ENCODE measurements at places on chromosomes 1 and 21.

- no peak for DNase-seq
Measured at GRCh38 chr1:28526886-28527285, 21.0 kb downstream of the RCC1 start.

DNA sequence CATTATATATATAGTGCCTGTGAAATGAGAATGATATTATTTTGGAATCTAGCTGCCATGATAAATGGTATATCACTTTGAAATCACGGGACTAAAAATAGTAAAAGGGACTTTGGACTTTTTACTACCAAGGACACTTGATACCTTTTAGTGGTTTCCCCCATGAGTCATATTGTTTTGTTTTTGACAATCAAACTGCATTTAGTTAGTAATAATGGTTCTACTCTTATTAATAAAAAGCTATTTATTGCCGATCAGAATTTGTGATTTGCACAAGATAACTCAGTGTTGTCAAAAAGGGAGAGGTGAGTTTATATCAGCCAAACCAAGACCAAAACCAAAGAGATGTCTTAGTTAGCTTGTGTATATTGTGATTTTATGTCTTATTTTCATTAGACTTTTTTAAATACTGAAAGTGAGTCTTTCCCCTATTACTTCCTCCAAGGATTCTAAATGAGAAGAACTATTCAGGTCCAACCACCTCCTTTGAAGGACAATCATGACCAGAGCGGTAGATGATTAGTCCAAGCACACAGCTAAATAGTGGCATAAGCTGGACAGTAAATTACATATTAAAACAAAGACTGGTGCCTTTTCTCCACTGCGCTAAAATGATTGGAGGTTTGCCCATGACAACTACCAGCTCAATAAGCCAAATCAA lies 281.7 kb upstream of the ESRRG start:
- no peak for DNase-seq

- DNase-seq, result peak; percentile 31
Measured at GRCh38 chr21:42818328-42818749, 61.0 kb downstream of the WDR4 start.

DNA sequence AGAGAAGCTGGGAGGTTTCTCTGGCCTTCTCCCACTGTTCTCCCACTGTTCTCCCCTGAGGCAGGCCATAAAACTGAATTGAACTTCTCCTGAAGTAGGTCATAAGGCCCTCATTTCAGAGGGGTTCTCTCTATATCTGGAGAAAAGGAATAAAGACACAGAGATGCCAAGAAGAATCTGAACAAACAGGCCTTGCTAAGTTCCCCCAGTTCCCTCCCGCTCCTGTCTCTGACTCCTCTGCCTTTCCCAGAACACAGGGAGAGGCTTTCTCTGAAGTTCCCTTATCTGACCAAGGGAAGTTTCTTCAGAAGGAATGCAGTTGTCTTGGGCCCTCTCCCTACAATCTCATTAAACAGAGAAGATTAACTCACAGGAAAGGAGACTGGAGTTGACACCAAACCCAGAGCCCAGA lies 83.4 kb downstream of the SLC16A1 start:
- no peak for DNase-seq

- DNase-seq, result no peak
Measured at GRCh38 chr1:24203404-24203803, 16.3 kb upstream of the IFNLR1 start.

DNA sequence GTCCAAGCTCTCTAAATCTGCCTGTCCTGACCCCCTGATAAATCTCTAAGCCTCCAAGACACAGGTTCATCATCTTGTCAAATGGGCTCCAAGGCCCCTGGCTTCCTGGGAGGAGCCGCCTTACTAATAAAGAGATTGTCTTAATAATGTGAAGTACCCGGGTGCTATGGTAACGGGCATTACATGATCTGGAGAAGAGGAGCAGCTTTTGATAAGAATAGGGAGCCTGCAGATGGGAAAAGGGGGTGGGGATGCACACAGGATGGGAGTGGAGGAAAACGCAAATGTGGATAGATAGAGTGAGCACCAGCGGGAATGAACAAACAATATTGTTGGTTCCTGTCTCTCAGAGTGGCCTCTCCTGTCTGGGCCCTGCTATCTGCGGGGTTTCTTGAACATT lies 11.9 kb upstream of the RXRG start:
- DNase-seq, result no peak

GRCh38 chr1:26838474-26839338 lies 12.2 kb downstream of the ZDHHC18 start:
- no peak for DNase-seq

DNA sequence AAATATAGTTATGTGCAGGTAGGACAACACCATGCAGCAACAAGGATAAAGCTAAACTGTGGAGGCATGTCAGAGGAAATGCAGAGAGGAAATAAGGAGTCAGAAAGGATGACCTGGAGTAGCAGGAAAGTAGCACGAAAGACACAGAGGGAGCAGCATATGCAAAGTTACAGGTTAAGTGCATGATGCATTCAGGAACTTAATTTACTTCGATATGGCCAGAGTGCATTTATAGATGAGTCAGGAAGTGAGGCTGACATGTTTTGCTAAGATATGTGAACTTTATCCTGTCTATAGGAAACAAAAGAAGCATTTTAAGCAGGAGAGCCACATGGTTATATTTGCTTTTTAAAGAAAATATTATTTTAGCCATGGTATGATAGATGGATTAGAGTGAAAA lies 15.4 kb upstream of the MUTYH start:
- DNase-seq, result no peak

DNA sequence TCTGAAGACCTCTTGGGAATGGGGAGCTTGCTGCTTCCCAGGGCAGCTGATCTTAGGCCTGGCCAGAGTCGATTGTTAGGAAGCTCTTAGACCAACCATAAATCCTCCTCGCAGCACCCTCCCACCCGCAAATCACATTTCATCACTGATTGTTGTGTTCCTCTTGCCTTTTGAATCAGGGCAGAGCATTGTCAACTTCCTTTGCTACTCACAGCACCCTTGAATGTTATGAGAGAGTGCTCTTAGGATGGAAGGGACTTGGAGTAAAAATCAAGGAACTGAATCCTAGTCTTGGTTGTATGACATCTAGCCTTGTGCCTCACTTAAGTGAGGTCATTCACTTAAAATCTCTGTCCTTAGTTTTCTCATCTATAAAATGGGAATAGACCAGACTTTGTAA lies 3.0 kb downstream of the VASH2 start:
- DNase-seq, result no peak

DNA sequence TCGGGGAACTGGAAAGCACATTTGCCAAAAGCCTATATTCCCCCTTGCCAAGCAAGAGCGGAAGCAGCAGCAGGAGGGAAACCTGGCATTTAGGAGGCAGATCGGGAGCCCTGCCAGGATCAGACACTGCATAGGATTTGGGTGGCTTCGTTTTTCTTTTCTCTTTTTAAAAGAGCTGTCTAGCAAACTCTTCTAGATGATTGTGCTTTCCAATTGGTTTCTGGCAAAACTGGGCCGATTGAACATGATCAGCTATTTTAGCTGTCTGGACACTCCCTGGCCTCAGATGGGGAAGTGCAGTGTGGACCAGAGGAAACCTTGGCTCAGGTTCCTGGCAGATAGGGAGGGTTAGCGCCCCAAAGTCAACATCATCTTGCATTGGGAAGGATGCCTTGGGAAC lies 414.0 kb upstream of the KAZN start:
- DNase-seq, result no peak

DNA sequence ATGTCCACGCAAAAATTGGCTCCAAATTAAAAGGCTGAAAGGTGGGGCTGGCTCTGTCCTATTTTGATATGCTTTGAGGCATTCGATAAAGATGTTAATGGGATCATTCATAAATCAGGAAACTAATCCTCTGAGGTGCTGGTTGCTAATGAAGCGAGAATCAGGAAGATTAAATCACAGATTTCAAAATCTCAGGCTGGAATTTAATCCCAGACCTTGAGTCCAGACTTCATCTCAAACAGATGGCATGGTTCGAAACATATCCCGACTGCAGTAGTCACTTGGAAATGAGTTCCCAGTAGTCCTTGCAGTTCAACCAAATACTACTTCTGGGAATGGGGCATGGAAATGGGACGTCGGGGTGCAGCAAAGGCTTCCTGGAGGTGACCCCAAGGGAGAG lies 4.5 kb upstream of the KLF17 start:
- no peak for DNase-seq

DNA sequence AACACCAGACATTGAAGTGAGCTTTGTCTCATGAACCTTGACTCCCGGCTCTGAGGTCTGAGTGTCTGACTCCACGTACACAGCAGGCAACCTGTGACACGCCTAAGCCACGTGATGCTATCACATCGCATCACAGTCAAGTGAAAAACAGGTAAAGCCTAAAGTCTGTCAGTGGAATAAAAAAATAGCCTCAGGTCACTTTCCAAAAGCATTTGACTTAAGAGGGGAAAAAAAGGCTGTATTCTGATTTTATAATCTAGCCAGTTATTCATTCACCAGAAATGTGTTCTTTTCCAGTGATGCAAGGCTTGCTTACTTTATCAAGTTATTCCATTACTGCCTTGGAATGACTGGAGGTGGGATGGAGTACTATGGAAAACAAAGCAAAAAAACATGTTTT lies 163.2 kb upstream of the HMCN1 start:
- no peak for DNase-seq

DNA sequence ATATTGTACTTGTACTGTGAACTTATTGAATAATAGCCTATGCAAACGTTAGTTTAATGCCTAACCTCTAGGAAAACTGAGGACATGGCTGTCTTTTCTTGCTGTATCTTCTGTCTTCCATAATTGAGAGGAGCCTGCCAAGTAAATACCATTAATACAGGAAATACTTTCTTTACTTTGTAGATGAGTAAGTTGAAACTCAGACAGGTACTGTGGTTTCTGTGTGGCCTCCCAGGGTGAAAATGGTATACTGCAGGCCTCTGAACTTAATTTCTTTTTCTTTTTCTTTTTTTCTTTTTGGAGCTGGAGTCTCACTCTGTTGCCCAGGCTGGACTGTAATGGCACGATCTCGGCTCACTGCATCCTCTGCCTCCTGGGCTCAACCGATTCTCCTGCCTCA lies 208.8 kb upstream of the ADGRL4 start:
- no peak for DNase-seq

GRCh38 chr1:231431665-231432415 lies 9.8 kb upstream of the EGLN1 start:
- DNase-seq, result no peak

DNA sequence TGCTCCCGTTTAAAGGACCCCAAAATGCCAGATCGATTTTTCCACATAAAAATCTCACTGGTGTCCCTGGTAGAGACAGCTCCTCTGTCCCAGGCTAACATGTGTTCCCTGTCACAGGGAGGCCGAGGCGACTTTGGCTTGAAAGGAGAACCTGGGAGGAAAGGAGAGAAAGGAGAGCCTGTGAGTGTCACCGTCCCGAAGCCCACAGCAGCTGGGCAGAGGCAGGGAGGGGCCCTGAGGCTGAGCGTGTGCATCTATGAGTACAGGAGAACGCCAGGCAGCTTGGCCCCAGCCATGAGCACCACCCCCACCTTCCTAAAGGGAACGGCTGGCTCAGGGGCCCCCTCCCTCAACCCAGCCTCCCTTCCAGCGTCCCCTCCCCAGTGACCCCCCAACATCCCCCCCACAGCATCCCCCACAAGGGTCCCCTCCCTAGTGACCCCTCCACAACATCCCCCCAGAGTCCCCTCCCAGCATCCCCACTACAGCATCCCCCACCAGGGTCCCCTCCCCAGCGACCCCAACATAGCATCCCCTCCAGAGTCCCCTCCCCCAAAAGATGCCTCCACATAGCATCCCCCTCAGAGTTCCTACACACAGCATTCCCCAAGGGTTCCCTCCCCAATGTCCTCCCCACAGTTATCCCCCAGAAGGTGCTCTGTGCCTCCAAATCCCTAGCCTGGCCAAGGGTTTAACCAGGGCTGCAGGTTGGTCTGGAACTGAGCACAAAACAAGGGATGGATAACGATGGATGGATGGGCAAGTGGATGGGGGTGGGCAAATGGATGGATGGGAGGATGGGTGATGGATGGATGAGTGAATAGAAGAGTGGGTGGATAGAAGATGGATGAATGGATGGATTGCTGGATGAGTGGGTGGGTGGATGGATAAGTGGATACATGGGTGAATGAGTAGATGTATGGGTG lies 25.1 kb downstream of the COL6A2 start:
- no peak for DNase-seq

GRCh38 chr1:33055210-33056008 lies 18.7 kb upstream of the AK2 start:
- peak; percentile 97 for DNase-seq

- DNase-seq, result no peak
Measured at GRCh38 chr1:104946558-104947210, 1197.0 kb downstream of the AMY1C start.

DNA sequence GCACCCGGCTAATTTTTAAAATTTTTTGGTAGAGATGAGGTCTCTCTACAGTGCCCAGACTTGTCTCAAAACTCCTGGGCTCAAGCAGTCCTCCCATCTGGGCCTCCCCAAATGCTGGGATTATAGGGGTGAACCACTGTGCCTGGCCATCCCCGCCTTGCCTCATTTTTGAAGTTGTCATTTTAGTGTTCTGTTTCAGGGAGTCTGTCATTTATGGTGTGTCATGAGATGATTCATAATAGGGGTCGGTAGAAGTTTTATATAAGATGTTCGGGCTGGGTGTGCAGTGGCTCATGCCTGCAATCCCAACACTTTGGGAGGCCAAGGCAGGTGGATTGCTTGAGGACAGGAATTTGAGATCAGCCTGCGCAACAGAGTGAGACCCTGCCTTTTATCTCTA lies 8.5 kb downstream of the PRCC start:
- no peak for DNase-seq

DNA sequence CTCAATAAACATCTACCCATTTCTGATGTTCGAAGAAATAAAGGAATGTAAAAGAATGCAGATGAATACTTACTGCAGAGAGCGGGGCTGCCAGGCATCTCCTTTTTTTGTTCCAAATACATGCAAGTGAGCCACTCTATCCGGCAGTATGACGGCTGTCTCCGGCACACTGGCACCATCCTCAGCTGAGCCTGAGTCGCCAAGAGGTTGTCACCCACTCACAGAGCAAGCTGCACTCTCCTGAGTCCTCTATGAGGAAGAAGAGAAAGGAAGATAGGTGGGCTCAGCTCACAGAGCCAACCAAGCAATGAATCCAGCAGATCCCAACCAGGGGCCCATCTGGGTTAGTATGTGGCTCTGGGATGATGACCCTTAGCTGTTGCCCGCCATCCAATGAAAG lies 65.3 kb downstream of the CD46 start:
- no peak for DNase-seq

GRCh38 chr1:53155534-53155933 lies 13.1 kb upstream of the SLC1A7 start:
- DNase-seq, result no peak

DNA sequence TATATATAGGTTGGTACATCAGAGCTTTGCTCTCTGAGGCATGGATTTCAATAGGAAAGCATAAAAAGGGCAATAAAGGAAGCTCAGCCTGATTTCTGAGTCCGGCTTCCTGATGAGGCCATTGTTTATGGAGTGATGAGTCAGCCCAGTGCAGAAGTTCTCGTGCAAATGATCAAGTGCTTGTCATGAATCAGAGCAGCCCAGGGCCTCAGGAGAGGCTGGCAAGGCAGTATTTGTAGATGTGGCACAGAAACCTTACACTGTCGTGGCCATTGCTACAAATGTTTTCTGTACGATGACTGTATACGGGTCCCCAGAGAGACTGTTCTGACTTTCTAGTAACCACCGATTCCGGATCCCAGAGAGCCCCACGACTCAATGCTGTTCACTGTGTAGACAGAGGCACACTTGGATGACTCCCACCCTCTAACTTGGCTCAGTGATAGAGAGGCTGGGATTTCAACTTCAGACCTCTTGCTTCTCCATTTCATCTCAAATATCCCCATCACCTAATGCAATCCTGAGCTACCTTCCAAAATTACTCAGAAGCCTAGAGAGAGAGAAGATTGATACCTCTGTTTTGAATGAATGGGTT lies 26.8 kb downstream of the UMODL1 start:
- DNase-seq, result peak; percentile 52

GRCh38 chr1:182779530-182779929 lies 10.0 kb upstream of the NPL start:
- no peak for DNase-seq
